GM12864 (cell line): ENCODE measurements at places on chromosomes 4 and X.

- no peak for DNase-seq
These were observed 458.1 kb downstream of the STIM2 start for GRCh38 chr4:27318740-27319139.

GRCh38 chr4:80948141-80948540 is 82.4 kb upstream of the BMP3 start:
- DNase-seq, result no peak

- DNase-seq, result no peak
These were observed 68.9 kb upstream of the FAM47B start for GRCh38 chrX:34873500-34874225.

GRCh38 chrX:23861215-23861896 is 46.4 kb downstream of the APOO start:
- no peak for DNase-seq

DNA sequence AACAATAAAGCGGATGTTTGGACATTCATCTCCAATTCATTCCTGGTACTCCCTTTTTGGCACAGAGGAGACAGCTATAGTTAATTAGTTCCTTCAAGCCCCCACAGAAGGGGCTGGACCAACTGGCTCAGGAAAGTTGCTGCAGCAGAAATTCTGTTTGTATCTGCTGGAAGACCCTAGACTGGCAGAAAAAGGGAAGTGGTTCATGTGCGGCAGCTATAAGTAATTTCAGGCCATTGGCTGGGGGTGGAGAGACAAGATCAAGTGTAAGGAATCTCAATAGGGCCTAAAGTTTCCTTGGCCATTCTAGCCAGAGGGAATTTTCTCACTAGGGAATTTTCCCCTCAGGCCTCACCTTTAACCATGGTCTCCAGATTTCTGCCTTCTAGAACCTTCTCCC is 89.9 kb upstream of the DHX15 start:
- no peak for DNase-seq
